ENCODE measurements at places on chromosomes 1 and 21.

GRCh38 chr1:113734357-113735055 is 24.8 kb downstream of the PHTF1 start:
- DNase-seq, result no peak

DNA sequence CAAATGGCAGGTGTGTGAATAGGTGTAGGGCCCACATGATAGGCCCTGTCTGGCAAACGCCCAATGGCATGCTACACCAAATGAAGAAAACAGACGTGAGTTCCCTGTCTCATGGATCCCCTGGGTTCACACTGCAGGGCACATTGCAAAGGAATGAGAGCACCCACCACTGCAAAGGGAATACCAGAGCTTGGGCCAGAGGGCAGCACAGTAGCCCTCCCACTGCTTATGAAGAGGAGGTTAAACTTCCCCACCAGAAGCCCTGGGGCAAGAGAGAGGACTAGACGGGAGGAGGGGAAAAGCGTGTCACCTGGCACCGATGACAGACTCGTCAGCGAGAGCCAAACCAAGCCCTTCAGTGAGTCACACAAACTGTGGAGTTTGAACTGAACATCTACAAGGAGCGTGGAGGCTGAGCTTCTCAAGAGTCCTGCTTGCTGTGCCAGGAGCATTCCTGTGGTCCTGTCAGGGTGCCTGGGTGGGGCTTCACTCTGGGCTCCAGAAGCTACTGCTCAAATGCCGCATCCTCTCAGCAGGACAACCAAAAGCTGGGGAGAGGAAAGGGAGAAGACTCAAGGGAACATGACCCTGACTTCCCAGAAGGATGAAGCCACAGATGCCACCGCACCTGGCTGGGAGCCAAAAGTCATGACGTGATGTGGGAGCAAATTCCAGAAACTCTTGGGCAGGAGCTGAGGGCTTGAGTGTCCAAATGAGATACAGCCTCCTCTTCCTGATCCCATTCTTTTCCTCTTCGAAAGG is 61.1 kb downstream of the TOMM20 start:
- DNase-seq, result peak; percentile 88

GRCh38 chr1:37828410-37829074 is 20.5 kb upstream of the YRDC start:
- DNase-seq, result no peak

DNA sequence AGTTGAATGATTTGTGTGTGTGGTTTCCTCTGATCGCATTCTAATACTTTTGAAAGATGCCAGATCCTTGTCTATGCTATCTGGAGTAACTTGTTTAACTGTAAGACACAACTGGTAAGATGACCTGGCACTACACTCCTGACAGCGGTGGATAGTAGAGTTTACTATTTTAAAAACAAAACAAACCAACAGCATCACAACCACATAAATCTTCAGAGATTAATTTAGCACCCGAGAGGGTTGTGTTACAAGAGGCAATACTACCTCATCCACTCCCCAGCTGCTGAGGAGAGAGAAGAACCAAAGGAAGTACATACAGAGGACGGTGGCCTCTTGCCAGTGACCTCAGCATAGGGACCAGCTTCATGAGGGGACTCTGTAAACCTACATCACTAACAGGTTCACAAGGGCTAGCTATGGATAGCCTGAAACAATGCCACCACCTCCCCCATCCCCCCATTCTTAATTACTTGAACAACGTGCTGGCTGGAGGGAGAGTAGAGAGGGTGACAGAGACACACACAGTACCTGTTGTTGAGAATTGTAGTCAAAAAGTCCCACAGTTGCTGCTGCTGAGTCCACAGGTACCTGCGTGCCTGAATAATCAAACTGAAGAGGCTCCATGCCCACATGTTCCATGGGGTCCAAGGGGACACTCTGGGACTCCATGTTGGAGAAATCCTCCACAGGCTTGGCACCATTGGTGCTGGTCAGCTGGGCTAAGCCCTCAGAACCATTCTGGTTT is 73.5 kb downstream of the PUM1 start:
- DNase-seq, result no peak

GRCh38 chr1:205505076-205505729 is 734 bp downstream of the CDK18 start:
- no peak for DNase-seq

GRCh38 chr1:154750681-154751665 is 119.1 kb downstream of the KCNN3 start:
- DNase-seq, result no peak

- no peak for DNase-seq
These were observed 33.3 kb downstream of the MAEL start for GRCh38 chr1:167022384-167022783.

DNA sequence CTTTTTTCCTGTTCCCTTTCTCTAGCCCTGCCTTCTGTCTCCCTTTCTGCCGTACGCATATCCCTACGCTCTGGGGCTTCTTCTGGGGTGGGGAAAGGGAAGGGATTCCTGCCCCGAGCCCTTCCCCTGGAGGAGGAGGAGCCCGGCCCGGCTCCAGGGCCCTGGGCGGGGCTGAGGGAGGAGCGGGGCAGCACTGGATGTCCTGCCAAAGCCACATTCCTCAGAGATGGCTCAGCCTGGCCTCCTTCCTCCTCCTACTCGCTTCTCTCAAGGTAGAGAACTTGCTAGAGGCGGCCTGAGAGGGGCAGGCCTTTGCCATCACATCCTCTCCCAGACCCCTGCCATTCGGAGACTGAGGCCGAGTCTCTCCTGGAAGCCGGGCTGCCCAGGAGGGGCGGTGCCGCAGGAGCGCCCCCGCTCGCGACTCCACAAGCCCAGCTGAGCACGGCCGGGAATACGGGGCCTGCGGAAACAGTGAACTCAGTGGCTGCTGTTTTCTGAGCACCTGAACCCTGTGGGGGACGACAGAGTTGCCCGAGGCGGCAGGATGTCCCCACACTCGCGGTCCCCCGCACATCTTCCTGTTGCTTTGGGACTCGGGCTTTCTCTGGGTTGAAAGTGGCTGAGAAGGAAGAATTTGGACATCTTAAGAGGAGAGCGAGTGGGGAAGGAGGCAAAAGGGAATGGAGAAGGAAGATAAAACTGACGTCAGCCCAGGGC is 12.2 kb downstream of the ADAMTSL4 start:
- DNase-seq, result peak; percentile 97

DNA sequence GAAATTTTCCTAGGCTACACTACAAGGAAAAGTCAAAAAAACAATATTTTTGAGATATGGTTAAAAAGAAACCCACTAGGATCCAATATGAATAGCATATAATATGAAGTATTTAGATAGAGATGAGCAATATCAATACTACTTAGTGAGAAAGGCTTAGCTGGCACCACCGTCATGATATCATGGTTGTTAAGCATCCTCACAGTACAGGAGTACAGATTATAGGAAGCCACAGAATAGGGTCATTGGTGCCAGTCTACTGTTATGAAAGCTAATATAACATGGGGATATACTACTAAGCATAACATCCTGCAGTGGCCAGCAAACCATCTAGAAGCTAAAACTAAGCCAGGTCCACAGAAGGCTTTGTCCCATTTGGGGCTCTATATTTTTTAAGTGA is 28.4 kb upstream of the NRIP1 start:
- no peak for DNase-seq

DNA sequence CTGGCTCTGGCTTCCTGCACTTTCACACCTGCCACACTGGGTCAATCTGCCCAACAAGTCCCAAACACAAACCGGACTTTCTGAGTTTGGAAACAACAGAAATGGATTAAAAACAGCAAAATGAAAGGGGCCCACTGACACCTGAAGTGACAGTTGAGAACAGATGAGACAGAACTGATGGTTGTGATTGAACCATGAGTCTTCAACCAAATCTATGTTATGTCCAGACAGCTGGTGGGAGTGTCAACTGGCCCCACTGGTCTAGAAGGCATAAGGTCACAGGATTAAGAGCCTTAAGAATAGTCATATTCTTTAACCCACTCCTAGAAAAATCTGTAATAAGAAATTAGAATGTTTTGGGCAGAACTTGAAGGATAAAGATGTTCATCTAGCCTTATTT is 13.0 kb upstream of the ATP13A2 start:
- DNase-seq, result no peak

- no peak for DNase-seq
These were observed 111.8 kb upstream of the PALMD start for GRCh38 chr1:99533909-99534637.

DNA sequence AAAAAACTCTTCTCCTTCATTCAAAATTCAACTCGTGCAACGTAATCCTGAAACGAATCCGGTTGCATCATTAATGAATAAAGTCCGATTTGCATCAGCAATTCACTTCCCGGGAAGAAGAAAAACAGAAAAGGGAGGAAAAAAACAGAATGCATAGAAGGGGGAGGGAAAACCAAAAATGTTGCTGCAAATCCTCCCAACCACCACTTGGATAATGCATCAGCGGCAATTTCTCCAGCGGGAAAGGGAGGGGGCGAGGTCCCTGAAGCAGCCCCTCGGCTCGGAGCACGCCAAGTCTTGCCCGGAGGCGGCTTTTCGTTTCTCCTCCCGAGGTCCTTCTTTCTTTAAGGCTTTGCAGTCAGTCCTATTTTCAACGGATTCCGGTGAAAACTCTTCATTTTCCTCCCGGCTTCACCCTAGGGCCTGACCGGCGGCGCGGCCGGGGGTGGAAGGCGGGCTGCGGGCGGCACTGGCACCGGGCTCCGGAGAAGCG is 723 bp downstream of the CDC42BPA start:
- DNase-seq, result no peak

- DNase-seq, result no peak
These were observed 25.7 kb downstream of the TENT5C start for GRCh38 chr1:117631359-117632160.

DNA sequence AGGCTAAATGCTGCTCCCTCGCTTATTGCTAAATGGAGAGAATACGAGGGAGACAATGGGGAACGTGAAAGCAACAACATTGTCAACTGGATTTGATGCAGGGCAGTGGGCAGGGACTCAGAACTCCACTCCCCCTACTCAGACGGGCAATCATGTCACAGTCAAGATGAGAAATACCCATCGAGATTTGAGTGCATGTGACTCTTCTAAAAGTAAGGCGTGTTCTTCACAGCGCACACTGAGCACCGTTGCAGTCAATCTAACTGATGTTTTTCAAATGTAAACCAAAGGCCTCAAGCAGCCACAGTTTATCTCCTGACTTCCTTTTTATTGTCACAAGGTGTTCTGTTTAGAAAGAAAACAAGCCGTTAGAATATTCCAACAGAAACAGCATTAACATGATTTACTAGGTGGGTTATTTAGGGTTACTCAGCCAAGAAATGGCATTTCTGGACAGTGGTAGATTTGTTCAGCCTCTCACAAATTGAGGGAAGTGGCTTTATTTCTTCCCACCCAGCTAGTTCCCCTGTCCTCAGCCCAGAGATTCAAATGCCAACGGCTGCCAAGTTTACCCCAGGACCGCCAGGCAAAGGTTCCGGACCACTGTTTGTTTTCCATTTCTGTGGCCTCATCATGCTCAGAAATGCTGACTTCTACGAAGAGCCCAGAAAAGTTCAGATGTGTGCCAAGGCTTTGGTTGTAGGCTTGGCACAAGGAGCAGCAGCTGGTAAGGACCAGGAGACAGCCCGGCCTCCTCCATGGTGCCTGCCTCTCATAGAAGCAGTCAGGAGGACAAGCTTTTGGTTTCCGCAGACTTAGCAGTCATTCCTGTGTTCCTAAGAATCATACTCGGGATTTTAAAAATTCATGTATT is 171.4 kb downstream of the KIF26B start:
- DNase-seq, result no peak

GRCh38 chr1:38487396-38487795 is 372.2 kb downstream of the RRAGC start:
- DNase-seq, result no peak

GRCh38 chr1:71641903-71642302 is 561.1 kb upstream of the ZRANB2 start:
- no peak for DNase-seq

- DNase-seq, result no peak
These were observed 520 bp downstream of the TMEM201 start for GRCh38 chr1:9589144-9589718.

GRCh38 chr1:221097479-221098281 is 218.4 kb downstream of the HLX start:
- DNase-seq, result peak; percentile 66

- DNase-seq, result no peak
These were observed 21.2 kb upstream of the ADAR start for GRCh38 chr1:154629061-154629674.

DNA sequence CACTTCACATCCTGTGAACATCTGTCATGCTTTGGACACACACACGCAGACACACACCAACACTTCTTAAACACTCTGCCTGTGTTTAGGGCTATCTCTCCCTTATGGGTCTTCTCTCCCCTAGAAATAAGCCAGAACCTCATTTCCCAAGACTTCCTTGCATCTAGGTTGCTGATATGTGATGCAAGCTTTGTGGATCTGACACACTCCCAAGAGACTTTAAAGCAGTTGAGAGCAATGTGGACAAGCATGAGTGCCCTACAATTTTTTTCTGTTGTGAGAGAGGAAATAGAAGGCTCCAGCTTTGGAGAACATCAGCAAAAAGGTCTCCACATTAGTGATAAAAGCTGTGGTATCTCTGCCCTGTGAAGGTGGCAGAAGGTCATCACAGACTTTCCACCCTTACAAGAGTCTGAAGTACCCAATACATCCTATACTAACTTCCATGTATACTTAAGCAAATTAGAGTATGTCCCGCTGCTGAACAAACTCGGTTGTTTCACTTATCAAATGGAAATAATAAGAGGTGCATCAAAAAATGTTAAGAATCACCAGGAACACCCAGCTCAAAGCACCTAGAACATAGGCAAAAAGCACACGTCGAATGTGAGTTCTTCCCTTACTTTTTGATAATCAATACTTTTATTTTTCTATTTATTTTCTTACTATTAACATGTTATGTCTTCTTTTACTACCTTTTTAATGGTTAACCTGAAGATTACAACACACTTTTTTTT is 267.6 kb downstream of the SETD4 start:
- DNase-seq, result no peak

DNA sequence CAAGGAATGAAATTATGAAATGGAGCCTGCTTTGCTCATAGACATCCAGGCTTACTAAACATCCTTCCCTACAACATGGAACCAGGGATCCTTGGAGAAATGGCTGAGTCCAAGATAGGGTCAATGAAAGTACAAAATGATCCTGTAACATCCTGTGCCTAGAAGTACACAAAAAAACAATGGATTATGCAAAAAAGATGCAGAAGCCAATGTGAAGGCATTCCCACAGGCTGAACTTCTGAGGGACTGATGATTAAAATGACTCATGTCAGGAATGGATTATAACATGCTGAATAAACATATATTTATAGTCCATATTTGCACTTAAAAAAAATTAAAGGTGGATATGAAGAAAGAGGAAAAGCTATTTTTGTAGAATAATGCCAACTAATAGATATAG is 10.4 kb upstream of the HOOK1 start:
- no peak for DNase-seq
